M059J (cell line): ENCODE measurements at places on chromosomes 13 and 19. TPM values are rescaled to one million over a fixed set of nuclear protein-coding genes. Genes with fewer than 3 reads are reported as not detected.
A peak's percentile ranks its signal among the peaks of the same experiment; 100 is the strongest.

Gene CEACAM5
- not detected in 2 replicates for total RNA-seq

- DNase-seq = no peak
Measured at GRCh38 chr13:71312923-71313322, 554.1 kb downstream of the DACH1 start.

DNA sequence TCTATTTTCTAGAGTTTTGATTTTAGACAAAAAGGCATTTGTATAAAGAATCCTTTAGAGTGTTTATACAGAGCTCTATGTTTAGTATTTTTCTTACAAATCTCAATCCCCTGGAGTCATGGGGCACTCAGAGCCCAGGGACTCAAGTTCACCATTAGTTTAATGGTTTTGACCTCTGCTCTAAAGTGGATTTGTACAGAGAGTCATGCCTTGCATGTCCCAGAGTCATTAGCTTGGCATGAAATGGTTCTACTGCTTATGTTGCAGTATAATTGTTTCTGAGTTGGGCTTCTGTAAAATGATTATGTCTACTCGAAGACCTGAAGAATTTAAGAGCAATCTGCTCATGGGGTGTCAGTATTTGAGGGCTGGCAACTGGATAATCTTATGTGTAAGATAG is 406.2 kb downstream of the DLEU7 start:
- peak; percentile 80 for DNase-seq

GRCh38 chr13:82879921-82880320 is 1002.4 kb downstream of the SLITRK1 start:
- DNase-seq = no peak

Gene PLPPR3
- 2.3 and 3.8 TPM in 2 replicates for total RNA-seq

DNA sequence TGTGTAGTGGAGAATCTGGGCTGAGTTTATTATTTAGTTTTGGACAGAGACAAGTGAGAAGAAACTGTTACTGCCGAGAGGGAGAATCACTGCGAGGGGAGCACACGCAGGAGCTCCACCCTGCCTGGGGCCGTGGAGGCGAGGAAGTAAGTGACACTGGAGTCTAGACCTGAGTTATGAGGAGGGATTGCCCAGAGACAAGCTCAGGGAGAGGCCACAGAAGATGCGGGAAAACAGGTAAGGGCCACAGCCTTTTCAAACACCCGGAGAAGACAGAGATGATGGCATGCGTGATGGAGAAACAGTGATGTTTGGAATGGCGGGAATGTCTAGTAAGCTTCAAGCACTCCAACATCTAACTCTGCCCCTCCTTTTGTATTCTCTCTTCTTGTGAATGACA is 84.1 kb downstream of the TNFSF11 start:
- no peak for DNase-seq

Gene AMH
- total RNA-seq = 1.5 and 2.9 TPM in 2 replicates

DNA sequence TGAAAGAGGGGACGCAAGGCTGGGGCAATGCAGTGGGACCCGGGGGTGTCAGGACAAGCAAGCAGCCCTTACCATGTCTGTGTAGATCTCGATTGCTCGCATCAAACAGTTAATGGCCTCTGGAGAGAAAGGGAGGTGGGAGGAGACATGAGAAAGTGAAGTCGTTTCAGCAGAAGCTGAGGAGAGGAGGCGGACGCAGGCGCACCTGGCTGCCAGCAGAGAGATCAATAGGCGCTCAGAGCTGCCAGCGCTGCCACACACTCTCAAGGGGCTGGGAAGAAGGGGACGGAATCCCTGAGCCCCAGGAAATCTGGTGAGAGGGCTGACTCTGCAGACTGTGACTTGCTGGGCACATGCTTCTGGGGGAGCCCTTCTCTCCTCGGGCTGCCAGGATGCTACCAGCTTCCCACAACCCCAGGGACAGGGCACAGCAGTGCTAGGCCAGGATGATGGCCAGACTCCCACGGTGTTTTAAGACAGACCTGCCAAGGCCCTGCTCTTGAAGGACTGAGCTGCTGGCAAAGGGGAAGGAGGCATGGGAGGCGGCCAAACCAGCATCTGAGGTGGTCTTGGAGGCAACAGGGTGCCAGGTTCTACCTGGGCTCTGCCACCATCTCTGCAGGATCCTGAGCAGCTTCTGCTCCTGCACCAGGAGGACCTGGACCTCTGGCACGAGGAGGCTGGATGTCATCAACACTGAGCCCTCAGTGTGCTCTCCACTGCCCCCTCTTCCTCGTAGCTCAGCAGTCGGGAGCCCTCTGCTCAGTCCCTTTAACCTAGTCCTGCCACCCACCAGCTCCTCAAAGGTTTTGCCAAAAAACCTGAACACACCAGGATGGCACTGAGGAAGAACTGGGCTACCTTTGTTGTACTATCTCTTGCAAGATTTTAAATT is 11.7 kb upstream of the KPTN start:
- DNase-seq = no peak

GRCh38 chr13:77857531-77858209 is 61.0 kb downstream of the EDNRB start:
- DNase-seq = no peak
